B cell (primary cell): ENCODE measurements at places on chromosomes 2 and 18. TPM values are rescaled to one million over a fixed set of nuclear protein-coding genes. Genes with fewer than 3 reads are reported as not detected.

PSD4 gene
- 87.1 and 113 TPM in 2 replicates for polyA plus RNA-seq

PDCL3 gene
- 5.6 and 9.1 TPM in 2 replicates for polyA plus RNA-seq

RGPD5 gene
- 12.2 and 28.6 TPM in 2 replicates for polyA plus RNA-seq

- no peak for DNase-seq
These were observed 296.6 kb upstream of the CRIM1 start for GRCh38 chr2:36058953-36059352.

GRCh38 chr2:54836477-54836876 is 113.0 kb downstream of the EML6 start:
- DNase-seq = no peak

- no peak for DNase-seq
These were observed 34.1 kb upstream of the SLC39A10 start for GRCh38 chr2:195622966-195623365.

NPPC gene
- polyA plus RNA-seq = 0.33 TPM in 1 of 2 replicates, not detected in the other

DNA sequence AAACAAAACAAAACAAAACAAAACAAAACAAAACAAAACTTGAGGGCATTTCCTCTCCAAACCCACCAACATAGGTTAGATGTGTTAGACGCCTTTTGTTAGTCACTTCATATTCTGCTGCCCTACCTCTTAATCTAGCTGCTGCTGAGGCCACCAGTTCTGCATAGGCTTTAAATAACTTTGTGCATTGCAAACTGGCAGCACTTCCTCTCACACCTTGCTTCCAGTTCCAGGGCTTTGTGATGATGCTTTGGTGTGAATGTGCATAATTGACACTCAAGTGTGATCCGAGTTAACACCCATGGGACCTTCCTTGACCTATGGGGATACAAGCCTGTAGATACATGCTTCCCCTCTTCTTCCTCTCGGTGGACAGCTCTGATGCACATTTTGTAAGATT is 2.3 kb upstream of the SERPINB11 start:
- no peak for DNase-seq

ANKRD23 gene
- polyA plus RNA-seq = 7.3 and 8.8 TPM in 2 replicates

DNA sequence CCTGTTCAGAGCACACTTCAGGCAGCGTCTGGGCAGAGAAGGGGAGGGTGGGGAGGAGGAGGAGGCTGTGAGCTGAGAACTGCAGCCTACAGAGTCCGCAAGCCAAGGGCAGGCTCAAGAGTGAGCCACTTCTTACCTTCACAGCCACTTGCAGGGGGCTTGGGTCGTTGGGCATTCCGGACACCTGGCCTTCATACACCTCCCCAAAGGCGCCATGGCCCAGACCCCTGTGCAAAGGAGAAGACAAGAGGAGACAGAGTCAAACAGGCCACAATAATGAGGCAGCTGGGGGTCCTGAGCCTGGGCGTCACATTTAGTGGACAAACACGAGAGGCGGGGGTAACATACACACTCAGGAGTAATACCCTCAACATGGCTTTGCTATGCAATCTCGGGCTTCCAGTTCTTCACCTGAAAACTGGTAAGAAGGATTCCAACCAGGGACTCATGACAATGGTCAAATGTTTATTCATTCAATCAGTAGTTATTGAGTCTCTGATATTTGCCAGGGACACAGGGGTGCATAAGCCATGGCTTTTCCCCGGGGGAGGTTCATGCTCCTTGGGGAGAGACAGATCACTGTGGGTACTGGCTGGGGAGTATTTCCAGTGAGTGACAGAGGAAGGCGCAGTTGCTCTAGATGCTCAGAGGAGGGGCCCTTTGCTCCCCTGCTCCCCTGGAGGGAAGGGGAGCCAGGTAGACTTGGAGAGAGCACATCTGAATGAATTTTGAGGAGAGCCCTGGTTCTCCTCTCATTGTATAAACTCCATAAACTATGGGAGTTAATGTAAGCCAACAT is 107.4 kb downstream of the CLIP4 start:
- no peak for DNase-seq
